Left lobe of liver (tissue), 2 donors: ENCODE measurements at places on chromosomes 7 and 10.

- no peak for DNase-seq
Measured at GRCh38 chr10:122495406-122496340, 34.3 kb downstream of the HTRA1 start.

- DNase-seq: no peak
Measured at GRCh38 chr7:74665296-74665938, 7.9 kb downstream of the GTF2I start.

- no peak for DNase-seq
Measured at GRCh38 chr7:16739863-16740622, 13.5 kb upstream of the TSPAN13 start.

DNA sequence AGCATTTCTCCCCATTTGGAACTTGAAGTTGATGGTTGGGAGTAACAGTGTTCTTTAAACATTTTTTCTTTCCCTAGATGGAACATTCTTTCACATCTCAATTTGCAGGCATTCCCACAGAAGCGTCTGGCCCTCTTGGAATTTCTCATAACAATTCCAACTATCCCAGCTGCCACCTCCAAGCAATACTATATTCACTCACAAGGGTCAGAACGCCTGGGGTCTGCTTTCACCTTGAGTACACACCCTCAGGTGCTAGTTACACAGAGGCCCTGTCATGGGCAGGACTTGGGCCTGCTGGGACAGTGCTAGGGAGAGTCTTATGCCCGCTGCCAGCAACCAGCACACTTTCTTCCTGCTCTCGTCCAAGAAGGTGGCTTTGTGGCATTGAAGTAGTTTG is 136.5 kb downstream of the JCAD start:
- DNase-seq: no peak

DNA sequence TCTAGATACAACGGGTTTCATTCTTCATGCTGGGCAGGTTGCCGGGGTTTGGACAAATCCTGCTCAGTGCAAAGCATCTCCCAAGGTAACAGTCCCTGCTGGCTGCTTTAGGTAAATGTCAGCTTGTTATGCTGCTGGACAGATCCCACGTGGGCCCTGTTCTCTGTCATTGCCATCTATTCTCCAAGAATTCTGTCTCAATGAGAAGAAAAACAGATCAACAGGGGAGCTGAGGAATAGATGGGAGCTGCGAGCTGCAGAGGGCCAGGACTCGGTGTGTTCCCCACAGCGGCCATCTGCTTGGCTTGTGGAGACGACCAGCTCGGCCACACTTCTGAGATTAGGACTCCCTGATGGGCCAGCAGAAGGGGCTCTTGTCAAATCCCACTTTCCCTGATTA is 235.2 kb downstream of the DPP6 start:
- no peak for DNase-seq

- DNase-seq: no peak
Measured at GRCh38 chr10:67280405-67280804, 354.6 kb downstream of the LRRTM3 start.

DNA sequence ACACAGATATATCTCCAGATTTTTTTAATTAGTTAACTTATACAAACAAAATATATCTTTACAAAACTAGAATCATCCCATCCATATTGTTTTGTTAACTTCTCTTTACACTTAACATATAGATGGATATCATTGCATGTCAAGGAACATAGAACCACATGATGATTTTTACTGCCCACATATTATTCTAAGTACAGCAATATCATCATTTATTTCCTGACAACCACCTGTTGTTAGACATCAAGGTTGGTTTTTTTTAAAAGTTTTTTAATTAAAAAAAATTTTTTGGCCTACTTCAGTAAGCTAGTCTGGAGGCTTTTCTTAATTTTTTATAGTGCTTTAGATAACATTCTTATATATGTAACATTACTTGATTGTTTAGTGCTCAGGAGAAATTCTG is 38.9 kb upstream of the BAMBI start:
- DNase-seq: no peak

DNA sequence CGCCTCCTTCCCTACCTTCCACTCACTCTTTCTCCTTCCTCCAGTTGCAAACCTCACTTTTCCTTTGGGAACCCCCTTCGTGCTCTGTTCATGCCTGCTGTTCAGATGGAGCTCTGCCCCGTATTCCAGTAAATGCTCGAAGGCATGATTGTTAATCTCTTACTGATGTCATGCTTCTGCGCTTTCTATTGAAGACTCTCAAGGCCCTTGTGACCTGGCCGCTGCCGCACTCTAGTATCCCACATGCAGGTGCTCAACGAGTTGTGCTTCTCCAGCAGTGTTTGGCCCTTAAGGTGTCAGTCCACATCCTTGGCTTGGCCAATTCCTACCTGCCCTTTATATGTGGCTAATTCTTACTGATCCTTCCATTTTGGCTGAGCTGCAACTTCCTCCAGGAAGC is 158.6 kb downstream of the ADAM12 start:
- no peak for DNase-seq

DNA sequence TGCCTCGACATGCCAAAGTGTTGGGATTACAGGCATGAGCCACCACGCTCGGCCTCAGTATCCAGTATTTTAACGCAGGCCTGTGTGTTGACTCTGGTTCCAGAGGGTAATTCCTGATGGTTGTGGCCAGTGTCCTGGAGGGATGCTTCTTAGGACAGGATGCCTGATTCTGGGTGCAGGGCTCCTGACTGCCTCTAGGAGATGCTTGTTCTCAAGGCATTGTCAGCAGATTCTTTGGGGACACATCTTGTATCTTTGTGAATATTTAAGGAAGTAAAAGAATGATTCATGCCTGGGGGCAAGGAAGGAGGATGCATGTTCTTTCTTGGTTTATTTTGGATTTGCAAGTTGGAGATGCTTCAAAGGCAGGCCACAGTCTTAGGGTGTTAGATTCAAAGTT is 2.2 kb downstream of the ZDHHC4 start:
- DNase-seq: no peak

DNA sequence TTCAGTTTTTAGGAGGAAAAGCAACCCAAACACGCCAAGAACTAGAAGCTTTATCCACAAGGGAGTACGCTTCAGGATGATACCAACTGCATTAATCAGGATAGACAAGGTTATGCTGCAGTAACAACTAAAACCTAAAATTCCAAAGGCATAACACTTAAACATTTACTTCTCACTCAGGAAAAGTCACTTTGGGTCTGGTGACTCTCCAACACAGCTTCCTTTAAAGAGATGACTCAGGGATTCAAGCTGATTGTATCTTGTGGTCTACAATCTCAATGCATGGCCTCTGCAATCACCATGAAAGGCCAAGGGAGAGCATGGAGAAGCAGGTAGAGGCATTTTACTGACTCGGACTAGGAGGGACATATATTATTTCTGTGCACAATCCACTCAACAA is 315.8 kb downstream of the KCNMA1 start:
- DNase-seq: no peak

DNA sequence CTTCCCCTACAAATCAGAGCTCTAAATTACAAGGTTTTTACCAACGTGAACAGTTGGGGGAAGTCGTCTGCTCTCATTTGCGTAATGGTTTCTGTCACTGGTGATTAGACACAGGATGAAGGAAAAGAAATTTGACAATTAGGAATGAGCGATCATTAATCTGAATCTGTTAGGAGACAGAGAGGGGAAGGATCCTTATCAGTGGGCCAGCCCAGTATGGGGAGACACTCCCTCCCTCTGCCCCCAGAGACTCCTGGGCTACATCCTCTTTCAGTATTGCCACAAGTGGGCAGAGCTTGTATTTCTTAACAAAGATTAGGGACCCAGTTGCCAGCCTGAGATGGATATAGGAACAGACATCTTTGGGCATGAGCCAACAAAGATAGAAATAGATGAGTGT is 15.5 kb downstream of the HIF1AN start:
- DNase-seq: no peak

- DNase-seq: no peak
Measured at GRCh38 chr7:37149773-37150124, 298.9 kb downstream of the ELMO1 start.

DNA sequence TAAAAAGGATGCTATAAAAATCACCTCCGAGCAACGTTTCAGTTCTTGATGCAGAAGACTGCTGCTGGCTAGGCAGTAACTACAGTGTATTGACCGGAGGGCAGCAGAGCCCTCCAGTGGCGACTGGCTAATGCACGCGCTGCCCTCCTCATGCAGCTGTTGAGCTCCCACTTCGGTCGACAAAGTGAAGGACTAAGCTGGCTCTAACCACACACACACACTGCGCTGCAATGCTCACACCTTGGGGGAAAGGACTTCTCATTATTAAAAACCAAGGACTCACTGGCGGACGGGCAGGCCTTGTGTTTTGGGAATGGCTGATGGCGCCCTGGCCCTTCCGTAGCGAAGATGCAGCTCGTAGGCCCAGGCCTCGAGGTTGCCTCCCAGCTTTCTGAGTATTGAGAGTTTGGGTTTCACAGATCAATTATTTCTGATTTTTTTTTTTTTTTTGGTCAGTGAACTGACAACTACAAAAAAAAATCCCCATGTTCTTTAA is 120.9 kb upstream of the DIP2C start:
- no peak for DNase-seq

DNA sequence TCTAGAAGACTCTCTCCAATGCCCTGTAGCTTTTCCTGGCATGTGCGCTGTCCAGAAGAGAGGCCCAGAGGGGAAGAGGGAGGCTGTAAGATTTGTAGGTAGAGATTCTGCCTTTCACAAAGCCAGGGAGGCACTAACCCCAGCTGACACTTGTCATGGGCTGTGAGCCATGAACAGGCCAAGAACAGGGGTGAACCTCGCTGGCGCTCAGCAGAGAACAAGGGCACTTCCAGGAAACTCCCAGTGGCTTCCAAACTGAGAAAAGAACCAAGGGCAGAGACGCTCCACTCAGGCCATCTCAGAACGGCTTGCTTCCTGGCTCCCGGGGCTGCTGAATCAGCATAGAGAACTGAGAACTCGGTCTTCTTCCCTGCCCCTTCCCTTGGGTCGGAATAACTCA is 257.8 kb upstream of the ZNF32 start:
- DNase-seq: no peak

DNA sequence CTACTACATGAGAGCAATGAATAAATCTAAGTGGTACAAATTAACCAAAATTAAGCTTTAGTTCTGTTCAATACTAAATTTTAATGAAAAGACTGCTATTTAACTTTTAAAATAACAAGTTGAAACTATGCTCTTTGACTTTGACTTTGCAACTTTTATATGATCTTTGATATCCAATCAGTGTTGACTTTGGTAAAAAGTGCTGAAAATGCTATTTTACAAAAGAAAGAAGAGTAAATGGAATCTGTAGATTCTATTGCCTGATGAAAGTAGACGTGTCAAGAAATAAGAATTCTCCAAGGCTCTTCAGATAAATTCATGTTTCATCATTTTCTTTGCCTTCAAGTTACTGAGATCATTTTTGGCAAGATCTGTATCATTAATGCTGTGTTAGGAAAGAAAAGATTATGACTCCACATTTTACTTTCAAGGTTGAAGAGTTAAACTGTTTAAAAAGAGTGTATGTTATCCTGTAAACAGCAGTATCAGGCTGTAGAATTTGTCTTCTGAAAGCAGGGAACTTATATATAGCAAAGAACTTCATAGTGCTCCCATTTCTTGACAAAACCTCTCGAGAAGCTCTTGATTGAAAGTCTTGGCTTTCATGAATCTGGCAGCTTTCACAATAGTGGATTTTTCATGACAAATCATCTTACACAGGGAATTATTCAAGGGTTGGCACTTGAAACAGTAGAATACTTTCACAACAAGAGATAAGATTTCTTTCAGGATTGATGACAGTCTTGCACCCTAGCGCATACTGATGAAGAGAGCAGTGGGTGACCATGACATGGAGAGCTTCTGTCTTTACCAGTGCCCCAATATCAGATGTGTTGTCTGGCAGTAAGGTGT is 72.1 kb downstream of the PTEN start:
- no peak for DNase-seq

GRCh38 chr7:1041551-1042491 is 2.5 kb upstream of the GPR146 start:
- DNase-seq: no peak

DNA sequence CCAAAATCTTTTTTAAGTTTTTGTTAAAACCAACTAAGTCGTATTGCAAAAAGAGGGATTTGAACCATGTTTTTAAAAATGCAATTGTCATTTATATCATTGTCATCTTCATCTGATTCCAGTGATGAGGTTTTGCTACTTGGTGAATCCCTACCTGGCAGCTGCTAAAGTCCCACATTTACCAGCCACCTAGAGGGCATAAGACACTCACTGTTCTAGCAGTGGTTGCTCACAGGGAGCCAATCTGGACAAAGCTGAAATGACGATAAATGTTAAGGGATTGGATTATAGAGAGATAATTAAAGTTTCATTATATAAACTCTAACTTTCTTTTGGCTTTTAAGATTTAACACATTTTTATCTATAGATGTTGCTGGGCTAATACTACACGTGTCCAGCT is 18.7 kb downstream of the KIFBP start:
- no peak for DNase-seq

GRCh38 chr7:134140889-134141867 is 14.0 kb downstream of the LRGUK start:
- DNase-seq: peak; percentile 76

DNA sequence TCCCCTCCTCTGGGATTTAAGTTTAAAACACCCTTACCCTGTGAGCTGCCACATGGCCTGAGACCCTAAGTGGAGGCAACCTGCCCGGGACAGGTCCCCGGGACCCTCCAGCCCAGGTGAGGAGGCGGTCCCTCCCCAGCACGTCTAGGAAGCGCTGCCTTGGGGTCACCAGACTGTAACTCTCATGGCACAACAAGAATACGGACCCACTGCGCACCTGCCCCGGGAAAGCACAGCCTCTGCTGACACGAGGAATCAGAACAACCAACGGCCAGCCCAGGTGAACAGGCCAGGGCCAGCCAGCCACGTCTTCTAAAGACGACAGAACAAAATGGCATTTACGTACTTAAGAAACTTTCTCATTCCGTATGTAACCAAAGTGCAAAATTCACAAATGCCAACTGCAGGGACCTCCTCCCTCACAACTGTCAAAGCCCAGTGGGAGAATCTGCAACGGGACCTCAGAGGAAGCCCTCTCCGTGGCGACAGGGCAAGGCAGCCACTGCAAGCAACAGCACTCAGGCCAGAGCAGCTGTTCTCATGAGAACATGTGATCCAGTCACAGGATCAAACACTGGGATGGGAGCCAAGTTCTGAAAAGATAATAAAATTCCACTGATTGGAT is 208.4 kb downstream of the DIP2C start:
- DNase-seq: peak; percentile 44

GRCh38 chr10:93261961-93262610 is 188.4 kb downstream of the CYP26A1 start:
- no peak for DNase-seq

DNA sequence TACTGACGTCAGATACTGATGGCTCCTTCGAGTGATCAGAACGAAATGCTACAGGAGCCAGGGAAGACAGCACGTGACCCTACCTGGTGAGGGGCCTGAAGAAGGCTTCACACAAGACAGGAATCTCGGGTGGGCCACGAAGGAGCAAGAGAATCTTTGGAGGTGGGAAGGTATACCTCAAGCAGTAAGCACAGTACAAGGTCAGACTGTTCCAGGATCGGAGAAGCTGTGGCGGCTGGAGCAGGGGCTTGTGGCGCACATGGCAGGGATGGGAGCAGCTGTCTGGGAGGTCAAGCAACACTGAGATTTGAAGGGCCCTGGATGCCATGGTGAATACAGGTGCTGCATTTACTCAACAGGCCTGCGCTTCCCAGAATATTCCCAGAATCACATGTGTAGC is 45.4 kb downstream of the C10orf143 start:
- DNase-seq: no peak
